ENCODE measurements at places on chromosomes 5 and 9. TPM values are rescaled to one million over a fixed set of nuclear protein-coding genes. Genes with fewer than 3 reads are reported as not detected.

The NR2F1-AS1 gene
- total RNA-seq = 1.4 TPM

The IFNA21 gene
- not detected for total RNA-seq

The TAF1L gene
- total RNA-seq = 0.08 TPM

The OGN gene
- 1.7 TPM for total RNA-seq

DNA sequence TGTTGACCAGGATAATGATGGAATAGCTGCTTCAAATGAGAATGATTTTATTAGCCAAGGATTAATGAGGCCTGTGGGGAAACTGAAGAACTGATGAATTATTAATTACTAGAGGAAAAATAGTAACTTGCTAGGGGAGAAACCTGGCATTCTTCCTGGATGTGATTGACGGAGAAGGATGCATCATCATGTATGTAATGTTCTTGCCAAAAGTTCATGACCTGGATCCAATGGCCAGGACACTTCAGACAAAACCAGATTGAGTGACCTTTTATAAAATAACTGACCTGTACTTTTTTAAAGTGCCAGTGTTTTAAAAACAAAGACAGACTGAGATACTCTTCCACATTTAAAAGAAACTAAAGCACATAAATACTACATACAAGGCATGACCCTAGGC lies 23.7 kb downstream of the KIAA1191 start:
- no peak for DNase-seq

DNA sequence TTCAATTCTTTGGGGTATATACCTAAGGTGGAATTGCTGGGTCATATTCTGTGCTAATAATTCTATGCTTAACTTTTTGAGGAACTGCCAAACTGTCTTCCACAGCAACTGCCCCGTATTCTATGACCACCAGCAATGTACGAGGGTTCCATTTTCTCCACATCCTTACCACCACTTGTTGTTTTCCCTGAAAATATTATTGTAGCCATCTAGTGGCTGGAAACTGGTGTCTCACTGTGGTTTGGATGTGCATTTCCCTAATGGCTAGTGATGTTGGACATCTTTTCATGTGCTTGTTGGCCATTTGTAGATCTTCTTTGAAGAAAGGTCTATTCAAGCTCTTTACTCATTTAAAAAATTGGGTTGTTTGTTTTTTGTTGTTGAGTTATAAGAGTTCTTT lies 30.7 kb downstream of the MSX2 start:
- no peak for DNase-seq

DNA sequence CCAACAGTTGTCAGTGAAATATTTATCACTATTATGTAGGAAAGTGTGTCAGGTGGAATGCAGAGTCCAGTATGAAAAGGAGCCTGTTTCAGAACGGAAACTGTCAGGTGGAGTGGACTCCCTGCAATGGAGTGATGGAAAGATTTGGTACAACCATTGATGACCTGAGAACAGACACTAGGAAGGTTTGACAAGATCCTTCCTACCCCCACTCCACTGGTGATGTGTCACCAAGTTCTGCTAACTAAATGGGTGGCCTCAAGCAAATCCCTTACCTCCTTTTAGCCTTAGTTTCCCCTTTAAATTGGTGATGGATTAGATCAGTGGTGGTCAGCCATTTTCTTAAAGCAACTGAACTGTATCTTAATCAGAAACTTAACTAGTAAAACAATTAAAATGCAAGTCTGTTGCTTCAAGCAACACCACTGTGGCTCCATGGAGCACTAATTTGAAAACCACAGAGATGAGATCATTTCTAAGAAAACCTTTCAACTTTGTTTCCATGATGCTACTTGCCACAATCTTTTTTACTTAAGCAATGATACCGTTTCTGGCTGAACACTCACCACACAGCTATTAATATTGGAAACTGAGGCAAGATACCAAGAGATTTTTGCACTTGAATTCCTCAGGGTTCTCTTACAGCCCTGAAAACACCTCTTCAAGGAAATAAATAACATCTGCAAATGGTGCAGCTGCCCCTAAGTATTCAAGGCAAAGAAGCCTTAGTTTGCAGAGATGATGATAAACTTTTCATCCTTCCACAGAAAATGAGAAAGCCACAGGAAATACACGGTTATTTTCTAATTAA lies 140.6 kb downstream of the ERCC6L2 start:
- no peak for DNase-seq

GRCh38 chr9:93132946-93133680 lies 938 bp downstream of the NINJ1 start:
- DNase-seq = no peak

DNA sequence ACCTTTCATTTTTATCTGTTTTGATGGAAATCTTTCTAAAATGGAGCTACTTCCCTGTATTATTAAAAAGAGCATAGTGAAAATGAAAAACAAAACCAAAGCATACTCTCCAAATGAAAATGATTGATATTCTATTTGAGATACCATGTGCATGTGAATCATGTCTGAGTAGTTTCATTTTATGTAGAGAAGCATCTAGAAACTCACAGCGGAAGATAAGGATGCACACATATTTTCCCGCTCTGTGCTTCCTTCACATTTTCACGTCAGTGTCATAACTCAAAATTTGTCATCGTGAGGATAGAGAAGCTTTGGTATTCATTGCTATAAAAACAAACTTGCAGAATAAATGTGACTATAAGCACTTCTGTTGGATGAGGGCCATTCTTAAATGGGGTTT lies 34.0 kb upstream of the CLINT1 start:
- DNase-seq = no peak

GRCh38 chr5:153081385-153081784 lies 409.1 kb upstream of the GRIA1 start:
- no peak for DNase-seq

- DNase-seq = no peak
Observed at GRCh38 chr9:120531683-120532300, 48.2 kb downstream of the CDK5RAP2 start.

- no peak for DNase-seq
Observed at GRCh38 chr5:143086908-143087637, 316.4 kb downstream of the NR3C1 start.

- DNase-seq = no peak
Observed at GRCh38 chr9:3746296-3747275, 220.8 kb upstream of the RFX3 start.

GRCh38 chr5:162990856-162991497 lies 446.4 kb upstream of the CCNG1 start:
- DNase-seq = no peak

DNA sequence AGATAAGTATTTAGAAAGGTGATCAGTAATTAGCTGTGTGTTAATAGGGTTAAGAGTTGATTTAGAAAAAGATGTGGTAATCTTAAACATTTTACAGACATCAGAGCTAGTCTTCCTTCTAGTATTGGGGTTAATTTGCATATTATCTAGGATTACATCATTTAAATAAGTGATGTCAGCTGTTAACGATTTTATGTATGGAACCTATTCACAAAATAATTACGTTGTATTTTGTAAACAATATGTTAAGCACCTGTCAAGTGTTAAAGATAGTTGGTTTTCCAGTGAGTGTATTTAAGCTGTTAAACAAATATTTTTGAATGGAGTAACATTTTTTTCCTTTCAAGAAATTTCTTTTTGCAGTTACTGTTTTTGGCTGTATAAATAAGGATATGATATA lies 2.2 kb downstream of the DCP2 start:
- no peak for DNase-seq

DNA sequence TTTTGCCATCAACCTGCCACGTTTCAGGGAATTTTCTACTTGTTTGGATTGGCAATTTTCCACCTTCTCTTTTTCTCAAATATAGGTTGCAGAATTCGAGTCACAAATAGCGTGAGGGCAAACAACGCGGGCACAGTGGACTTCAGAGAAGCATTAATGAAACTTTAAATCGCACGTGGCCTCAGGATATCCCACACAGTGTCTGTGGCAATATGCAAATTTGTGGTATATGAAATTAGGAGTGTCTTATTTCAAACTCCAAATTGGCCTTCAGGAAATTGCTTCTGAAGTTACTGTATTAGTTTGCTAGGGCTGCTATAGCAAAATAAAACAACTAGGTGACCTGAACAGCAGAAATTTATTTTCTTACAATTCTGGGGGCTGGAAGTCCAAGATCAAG lies 91.2 kb downstream of the MTRR start:
- DNase-seq = no peak

GRCh38 chr9:93532141-93532540 lies 44.2 kb upstream of the PHF2 start:
- no peak for DNase-seq

Data from suprapubic skin (tissue), 4 donors.